Mesendoderm (in vitro differentiated cells): ENCODE measurements at places on chromosomes 1 and 21.

DNA sequence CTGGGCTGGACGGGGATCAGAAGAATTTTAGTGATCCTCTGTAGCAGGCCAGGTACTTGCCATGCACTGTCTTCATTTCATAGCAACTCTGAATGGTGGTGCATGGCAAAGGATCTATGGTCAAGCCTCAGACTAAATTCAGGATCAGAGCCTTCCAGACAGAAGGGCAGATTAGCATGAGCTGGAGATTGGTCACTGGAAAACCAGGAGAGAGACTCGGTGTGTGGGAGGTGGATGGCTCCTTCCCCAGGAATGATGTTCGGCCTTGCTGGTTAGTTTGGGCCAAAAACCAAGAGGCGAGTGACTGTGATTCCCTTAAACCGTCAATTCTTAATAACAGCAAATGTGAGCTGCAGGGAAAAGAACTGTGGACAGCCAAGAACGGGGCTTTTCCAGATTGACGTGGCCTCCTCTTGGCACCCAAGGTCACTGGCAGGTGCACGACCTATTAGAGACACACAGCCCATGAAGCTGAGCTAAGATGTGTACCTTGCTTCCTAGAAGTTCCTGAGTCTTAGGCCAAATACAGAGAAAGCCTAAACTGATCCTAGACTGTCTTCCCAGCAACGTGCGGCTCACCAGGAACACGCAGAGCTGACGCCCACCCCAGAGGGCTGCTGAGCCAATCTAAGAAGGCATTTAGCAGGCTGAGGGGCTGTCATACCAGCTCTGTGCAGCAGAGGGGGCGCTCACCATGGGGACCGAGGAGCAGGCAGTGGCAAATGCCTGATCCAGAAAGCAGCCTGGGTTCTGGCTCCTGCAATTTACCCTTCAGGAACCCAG is 18.5 kb downstream of the ALDH4A1 start:
- H3K4me1 ChIP-seq: no peaks in the 10 kb centered on the region
- DNase-seq: peak; percentile 79
- no peak overlapping the region for H3K4me3 ChIP-seq
- no peak overlapping the region for H3K27ac ChIP-seq
- H3K27me3 ChIP-seq: no peaks in the 10 kb centered on the region

DNA sequence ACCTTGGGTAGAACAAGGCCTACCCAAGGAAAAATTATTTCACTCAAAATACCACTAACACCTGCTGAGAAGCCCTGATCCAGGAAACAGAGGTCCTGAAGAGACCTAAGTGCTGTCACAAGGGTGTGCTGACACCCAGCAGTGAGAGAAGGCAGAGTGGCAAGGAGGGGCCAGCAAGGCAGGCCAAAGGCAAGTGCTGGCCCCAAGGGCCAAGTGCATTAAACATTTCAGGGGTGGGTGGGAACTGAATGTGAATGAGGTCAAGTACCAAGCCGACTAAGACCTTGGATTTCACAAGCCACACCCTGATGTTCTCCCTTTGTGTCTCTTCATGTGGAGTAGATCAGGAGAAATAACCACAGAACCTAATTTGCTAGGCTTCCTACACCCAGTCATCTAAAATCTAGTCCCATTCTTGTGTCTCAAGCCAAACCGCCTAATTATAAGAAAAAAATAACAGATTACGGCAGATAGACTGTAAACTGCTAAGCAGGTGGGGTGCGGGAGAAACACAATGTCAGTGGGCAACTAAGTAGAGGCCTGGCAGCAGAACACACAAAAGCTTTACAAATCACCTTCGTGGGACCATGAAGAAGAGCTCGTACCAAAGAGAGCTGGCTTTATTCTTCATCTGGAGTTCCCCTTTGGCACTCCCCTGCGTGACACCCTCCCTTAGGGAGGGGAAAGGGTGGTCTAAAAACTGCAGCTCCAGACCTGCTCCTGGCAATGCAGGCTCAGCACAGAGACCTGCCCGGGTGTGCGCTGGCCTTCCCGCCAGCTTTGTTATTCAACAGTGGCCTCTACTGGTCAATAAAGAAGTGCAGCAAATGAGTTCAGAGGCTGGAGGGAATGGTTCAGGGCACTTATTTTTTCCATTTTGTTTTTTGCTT is 8.7 kb downstream of the UBE2G2 start:
- no peaks in the 10 kb centered on the region for H3K27me3 ChIP-seq
- H3K4me3 ChIP-seq: no peak overlapping the region
- no peak overlapping the region for H3K27ac ChIP-seq

DNA sequence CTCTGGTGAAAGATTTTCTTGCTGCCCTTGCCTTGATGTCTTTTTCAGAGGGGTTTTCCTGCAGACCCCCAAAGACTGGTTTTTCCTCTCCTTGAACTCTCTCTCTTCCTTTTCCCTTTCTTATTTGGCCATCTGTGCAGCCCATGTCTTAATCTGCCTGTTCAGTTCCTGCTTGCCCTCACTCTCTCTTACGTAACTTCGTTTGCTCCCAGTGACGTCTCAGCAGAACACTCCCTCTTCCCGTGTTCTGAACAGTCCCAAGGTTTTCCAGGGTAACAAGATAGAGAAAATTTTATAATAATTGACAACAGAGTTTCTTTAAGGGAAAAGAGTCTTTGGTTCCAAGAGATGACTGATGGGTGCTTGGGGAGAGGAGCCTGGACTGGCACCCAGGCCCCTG is 109.1 kb upstream of the LMO4 start:
- no peak overlapping the region for H3K4me3 ChIP-seq
- H3K27ac ChIP-seq: no peak overlapping the region
- no peaks in the 10 kb centered on the region for H3K4me1 ChIP-seq
- no peaks in the 10 kb centered on the region for H3K36me3 ChIP-seq
- DNase-seq: no peak

GRCh38 chr21:25329227-25329825 is 278.0 kb downstream of the MRPL39 start:
- H3K4me3 ChIP-seq: no peak overlapping the region
- no peaks in the 10 kb centered on the region for H3K36me3 ChIP-seq
- no peaks in the 10 kb centered on the region for H3K27me3 ChIP-seq
- H3K4me1 ChIP-seq: no peaks in the 10 kb centered on the region
- no peak overlapping the region for H3K27ac ChIP-seq

GRCh38 chr1:226082959-226083301 is 20.4 kb downstream of the H3-3A start:
- no peaks in the 10 kb centered on the region for H3K27me3 ChIP-seq
- no peak overlapping the region for H3K27ac ChIP-seq
- peak overlapping the region; percentile 46 for H3K4me3 ChIP-seq
- H3K4me1 ChIP-seq: no peaks in the 10 kb centered on the region
- H3K36me3 ChIP-seq: no peaks in the 10 kb centered on the region
- peak; percentile 37 for DNase-seq

DNA sequence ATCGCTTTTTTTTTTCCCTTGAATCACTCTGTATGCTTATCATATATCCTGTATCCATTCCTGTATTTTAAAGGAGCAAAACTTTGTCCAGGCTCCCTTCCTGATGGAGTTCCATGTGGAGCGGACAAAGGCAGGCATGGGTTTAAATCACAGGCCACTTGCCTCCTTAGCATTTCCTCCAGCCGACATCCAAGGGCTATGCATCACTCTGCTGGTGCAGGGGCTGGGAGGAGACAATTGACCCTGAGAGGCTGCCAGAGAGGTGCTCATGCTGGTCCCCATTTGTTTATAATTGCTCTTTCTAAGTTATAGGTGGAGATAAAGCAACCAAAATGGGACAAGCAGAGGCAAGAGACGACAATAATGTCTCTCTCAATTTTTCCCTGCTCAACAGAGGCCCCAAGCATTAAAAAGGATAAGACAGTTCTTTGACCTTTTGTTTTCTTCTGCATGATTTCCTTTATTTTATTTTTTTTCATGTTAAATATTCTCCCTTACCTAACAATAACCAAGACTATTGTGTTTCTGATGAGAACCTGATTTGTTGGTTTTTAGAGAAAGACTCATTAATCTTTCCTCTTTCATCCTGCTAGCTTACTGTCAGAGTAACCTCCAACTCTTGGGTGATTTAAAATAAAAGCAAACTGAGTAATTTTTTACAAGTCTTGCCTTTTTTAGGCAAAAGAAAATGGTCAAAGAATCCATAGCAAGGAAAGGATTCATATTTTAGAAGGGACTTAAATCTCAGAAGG is 353.7 kb downstream of the ADGRL2 start:
- no peak overlapping the region for H3K27ac ChIP-seq
- H3K27me3 ChIP-seq: no peaks in the 10 kb centered on the region
- no peak for DNase-seq
- H3K36me3 ChIP-seq: no peaks in the 10 kb centered on the region
- H3K4me1 ChIP-seq: no peaks in the 10 kb centered on the region

- no peaks in the 10 kb centered on the region for H3K27me3 ChIP-seq
- no peak for DNase-seq
These were observed 8.4 kb downstream of the TRIM58 start for GRCh38 chr1:247865416-247865815.

GRCh38 chr1:98893371-98893770 is 111.3 kb downstream of the PLPPR5 start:
- DNase-seq: no peak
- H3K27ac ChIP-seq: no peak overlapping the region
- H3K4me1 ChIP-seq: no peaks in the 10 kb centered on the region
- no peaks in the 10 kb centered on the region for H3K36me3 ChIP-seq
- no peak overlapping the region for H3K4me3 ChIP-seq
- no peaks in the 10 kb centered on the region for H3K27me3 ChIP-seq
